ENCODE measurements at places on chromosomes 12 and 14.
A peak's percentile ranks its signal among the peaks of the same experiment; 100 is the strongest.

DNA sequence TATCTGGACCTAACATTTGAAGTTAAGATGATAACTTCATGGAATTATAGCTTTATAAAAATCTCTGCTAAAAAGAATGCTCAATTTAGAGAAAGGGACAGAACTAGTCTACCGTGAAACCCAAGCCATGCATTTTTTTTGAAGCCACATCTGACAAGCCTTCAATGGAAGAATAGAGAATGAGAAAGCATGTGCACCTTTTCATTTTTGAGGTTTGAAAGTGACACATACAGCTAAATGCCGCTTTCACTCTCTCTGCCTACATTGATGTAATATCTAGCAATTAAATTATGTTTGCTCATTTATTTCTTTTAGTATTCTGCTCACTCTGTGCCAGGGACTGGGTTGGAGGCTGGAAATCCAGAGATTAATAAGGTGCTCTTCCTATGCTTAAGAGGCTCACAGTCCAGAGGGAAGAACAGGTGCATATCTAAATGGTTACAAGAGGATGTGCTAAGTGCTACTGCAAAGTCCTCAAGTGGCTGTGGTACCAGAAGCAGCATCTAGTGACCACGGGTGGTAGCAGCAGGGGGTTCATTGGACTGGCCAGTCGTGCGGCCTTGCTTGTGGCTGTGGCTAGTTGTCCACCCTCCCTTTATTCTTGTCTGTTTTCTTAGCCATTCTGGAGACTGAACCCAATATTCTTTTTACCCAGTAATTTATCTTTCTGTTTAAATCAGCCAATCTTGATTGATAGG lies 60.4 kb downstream of the PPP1R36 start:
- DNase-seq = no peak

DNA sequence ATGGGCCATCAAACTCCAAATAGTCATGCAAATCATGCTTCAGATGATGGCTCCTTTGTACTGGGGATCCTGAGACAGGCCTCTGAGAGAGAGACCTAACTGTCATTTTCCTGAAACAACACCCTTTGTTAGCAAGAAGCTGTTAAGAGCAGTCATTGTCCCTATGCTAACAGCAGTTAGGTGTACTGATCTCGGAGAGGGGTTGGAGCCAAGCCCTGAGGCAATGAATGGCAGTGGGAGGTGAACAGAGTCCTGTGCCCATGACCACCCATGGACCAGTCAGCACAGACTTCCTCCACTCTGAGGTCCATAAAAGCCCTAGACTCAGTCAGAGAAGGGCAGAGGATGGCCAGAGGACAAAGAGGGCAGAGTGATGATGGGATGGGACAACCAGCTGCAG lies 747.6 kb upstream of the LRFN5 start:
- no peak for DNase-seq

DNA sequence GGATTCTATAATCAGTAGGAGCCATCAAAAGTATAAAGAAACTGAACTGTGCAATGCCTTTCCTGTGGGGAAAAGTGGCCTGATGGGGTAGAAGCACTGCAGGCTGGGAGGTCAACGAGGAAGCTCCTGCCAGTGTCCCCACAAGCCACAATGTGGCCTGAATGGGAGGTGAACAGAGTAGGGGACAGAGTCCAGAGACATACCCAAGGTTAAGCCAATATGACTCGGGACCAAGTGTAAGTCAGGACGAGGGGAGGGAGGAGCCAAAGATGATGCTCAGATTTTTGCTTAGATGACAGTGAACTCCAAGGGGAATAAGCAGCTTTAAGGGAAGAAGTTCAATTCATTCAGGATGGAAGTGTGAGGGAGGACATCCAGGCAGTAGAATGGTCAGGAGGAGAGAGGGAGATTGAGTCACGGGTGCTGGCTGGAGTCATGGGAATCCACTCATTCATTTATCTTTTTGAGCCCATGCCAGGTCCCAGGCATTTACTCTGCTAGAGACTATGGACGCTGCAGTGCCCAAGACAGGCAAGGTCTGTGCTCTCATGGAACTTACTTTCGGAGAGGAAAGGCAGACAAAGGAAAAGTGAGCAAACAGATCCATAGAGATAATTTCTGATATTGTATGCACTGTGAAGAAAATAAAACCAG lies 29.1 kb downstream of the DPF3 start:
- DNase-seq = no peak

DNA sequence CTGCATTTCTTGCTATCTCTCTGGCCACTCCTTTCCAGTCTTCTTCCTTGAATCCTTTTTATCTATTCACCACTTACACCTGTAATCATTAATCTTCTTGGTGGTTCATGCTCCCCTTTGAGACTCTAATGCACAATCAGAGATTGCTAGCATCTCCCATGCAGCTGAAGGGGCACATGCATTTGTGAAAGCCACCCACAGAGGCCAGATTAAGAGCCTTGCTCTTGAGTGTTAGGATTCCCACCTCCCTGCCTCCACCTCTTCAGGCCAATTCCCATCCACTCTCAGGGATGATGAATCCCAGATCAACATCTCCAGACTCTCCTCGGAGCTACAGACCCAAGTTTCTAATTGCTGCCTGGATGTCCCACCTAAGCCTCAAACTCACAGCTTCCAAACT lies 19.4 kb upstream of the KRT18 start:
- DNase-seq = no peak

GRCh38 chr12:94659346-94659930 lies 9.1 kb upstream of the TMCC3 start:
- no peak for DNase-seq

GRCh38 chr12:130070126-130070611 lies 92.1 kb upstream of the FZD10 start:
- DNase-seq = no peak

- DNase-seq = peak; percentile 86
Observed at GRCh38 chr12:22321638-22322037, 12.9 kb downstream of the ST8SIA1 start.

DNA sequence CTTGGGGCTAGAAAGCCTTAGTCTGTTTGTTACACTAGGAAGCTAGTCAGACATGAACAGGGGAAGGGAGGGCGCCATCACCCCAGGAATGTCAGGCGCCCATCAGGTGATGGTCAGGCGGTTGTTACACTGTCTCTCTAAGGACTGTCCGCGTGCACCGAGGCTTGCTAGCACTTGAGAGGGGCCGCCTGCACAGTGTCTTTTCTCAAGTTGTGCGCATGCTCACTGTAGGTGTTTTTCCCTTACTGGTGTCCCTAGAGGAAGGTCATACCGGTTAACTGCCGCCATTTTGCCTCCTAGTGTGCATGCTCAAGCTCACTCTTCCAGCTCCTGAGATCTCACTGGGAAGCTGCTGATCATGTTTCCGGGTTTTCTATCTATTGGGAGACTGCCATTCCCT lies 855.0 kb upstream of the TMEM132C start:
- DNase-seq = no peak

DNA sequence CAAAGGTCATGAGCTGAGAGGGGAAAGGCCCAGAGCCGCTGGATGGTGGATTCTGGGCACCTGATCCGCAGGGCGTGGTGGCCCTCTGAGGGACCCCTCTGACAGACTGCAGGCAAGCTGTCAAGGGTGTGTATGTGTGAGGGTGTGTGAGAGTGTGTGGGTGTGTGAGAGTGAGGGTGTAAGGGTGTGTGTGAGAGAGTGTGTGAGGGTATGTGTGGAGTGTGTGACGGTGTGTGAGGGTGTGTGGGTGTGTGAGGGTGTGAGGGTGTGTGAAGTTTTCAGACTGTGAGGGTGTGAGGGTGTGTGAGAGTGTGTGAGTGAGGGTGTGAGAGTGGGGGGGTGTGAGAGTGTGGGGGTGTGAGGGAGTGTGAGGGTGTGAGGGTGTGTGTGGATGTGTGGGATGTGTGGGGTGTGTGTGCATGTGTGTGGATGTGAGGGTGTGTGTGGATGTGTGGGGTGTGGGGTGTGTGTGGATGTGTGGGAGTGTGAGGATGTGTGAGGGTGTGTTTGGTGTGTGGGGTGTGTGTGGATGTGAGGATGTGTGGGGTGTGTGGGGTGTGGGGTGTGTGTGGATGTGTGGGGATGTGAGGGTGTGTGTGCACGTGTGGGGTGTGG lies 156.7 kb downstream of the TMEM121 start:
- DNase-seq = no peak

- no peak for DNase-seq
Observed at GRCh38 chr14:58356268-58356667, 39.5 kb upstream of the TOMM20L start.

DNA sequence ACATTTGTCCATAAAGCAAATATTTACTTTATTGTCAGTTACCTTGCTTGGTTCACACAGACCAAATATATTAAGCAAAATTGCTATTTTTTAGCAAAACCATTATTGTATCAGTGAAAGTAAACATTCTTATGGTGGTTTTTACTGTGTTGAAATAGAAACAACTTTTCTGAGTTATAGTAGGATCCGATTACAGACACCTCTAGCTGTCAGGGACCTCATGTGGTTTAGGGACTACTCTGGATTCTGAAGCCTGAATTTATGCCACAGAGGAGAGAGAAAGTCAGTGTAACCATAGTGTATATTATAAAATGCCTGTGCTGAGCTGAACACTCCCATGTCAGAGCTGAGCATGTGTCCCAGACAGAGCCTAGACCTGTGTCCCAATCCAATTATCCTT lies 287.5 kb downstream of the FLRT2 start:
- DNase-seq = no peak

GRCh38 chr12:88258396-88258795 lies 116.3 kb downstream of the TMTC3 start:
- DNase-seq = no peak

- no peak for DNase-seq
Observed at GRCh38 chr12:45849289-45849688, 119.8 kb downstream of the ARID2 start.

DNA sequence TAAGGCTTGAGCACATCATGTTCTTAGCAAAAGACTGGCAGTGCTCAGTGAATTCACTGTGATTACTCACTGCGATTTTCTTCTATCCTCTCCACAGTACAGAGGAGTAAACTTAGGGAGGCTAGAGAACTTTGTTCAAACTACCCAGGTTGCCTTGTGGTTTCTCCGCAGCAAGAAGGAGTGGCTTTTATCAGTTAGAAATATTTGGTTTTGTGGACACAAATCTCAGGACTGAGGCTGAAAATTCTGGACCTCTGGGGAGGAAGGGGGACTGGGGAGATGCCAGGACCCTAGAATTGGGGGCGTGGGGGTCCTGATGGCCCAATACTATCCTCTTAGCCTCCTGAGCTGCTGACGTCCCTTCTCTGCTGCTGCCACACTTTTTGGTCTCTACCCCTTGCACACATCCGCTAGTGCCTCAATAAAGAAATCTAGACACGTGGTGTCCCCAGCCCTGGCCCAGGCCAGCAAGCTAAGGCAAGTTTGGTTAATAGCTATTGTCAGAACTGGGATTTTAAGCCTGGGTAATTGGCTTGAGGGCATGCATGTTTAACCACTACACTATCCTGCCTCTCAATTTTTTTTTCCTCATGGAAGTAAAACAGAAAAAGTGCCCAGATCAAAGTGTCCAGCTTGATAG lies 842 bp downstream of the OAS2 start:
- DNase-seq = peak; percentile 68

DNA sequence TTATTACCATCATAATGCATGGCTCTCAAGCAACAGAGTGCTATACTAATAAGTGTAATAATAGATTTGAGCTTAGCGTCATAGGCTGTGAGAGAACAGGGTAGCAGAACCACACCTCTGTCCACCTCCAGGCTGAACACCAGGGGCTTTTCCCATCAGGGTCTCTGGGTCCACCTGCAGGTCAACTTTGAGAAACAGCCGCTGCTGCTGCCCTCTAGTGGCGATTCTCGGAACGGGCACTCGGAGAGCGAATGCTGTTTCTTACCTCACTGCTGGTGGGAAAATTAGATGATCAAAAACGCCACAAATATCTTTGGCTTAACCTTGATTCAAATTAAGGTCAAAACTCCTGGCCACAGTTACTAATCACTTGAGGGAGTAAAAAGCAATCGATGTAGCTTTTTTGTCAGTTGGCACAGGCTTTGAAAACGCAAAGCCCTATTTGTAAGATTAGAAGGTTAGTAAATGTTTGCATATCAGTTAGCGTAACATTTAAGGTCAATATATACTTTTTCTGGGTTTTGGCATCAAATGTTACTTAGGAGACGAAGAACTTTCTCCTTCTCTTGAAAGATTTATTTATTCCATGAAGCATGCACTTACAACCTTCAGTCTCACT lies 127.9 kb upstream of the TMEM132D start:
- DNase-seq = peak; percentile 66

DNA sequence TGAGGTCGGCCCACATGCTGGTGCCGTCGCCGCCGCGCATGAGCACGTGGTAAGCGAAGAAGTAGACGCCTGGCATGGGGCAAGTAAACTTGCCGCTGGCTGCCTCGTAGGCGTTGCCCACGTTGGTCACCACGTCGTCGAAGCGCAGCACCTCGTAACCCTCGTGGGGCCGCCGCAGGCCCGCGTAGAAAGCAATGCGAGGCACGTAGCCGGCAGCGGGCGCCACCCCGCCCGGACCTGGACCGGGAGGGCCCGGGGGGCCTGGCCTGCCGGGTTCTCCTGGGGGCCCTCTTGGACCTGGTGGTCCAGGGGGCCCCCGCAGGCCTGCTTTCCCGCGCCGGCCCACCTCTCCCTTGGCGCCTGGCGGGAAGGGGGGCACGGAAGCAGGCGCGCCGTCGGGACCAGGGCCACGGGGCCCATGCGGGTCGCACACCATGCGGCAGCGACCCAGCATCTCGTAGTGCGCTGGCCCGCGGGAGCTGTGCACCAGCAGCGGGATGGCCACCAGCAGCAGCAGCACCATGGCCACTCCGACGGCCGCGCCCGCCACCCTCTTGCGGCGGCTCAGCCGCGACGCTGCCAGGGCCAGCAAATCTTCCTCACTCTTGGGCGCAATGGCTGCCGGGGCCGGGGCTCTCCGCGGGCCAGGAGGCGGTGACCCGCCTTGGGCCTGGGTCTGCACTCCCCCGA lies 888 bp downstream of the C1QL4 start:
- DNase-seq = no peak

GRCh38 chr14:96747608-96748007 lies 49.6 kb upstream of the VRK1 start:
- DNase-seq = no peak

- DNase-seq = peak; percentile 18
Observed at GRCh38 chr14:59292028-59292427, 103.6 kb downstream of the DAAM1 start.

DNA sequence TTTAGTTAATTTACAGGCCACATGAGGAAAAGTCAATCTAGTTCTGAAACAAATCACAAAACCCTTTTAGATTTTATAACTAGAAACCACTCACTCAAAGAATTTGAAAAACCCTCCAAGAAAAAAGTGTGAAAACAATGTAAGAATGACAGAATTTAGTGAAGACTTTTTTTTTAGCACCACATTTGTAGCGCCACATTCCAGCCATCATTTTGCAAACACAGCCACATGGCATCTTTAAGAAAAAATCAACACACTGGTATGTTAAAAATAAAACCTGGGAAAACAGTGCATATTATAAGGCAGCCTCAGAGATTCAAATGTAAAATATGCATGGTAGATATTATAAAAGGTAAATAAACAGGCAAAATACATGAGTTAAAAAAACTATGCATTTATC lies 22.3 kb upstream of the ALX1 start:
- no peak for DNase-seq

DNA sequence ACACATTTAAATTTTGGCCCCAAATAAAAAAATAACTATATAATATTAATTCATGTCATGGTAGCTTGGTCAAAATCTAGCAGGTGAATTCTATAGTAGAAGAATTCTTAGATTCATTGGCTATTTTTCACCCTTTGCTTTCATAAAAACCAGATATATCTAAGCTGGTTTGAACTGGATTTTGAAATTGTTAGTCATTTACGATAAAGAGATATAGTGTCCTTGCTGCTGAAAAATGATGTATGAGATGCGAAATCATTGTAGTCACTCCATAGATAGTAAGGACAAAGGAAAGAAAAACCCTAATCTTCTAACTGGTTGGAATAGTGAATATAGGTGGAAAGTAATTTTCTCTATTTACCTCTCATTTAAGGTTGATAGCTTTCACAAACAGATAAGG lies 12.2 kb upstream of the HIF1A start:
- DNase-seq = no peak

Measured in suppressor macrophage treated with lipopolysaccharide for 1 hour (primary cell).